ENCODE measurements at places on chromosomes 3 and 15.

DNA sequence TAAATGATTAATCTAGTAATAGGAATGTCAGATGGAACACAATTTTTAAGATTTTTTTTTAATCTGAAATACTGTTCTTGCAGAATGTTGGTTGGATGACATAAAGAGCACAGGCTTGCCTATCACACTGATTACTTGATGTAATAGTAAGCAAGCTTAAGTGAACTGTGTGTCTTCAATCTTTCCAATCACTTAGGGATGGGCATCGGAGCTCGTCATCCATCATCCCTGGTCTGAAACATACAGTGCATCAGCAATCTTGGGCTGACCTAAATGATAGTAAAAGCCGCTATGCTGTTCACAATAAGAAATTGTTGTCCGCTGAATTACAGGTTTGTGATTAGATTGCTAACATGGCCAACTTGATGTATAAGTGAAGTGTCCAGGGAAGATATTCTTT lies 195.8 kb downstream of the WDR72 start:
- no peak for DNase-seq

DNA sequence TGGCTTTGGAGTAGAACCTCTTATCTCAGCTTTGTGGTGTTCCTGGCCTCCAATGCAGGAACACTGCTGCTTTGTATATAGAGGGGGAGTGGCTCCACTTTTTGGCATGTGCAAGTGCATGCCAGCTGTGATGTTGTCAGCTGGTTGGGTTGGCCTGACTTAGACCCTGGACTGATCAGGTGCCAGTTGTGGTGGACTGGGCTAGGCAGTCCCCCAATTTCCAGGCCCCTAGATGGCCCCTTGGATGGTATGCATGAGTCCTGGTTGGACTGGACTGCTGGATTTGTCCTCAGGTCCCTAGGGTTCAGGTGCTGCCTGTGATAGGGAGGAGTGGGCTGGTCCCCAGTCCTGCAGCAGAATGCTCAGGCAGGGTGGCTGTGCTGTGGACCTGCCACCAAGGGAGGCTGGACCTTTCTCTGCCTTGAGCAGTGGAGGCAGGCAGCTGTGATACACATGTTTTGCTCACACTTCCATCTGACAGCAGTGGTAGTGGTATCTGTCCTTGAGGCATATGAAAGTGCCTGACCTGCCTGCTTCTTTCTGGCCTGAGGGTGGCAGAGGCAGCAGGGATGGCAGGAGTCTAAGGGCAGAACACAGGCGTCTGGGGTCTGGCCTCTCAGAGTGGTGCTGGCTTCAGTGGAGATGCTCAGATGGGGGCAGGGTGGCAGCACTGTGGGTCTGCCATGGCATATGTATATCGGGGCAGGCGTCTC lies 74.8 kb downstream of the STXBP5L start:
- DNase-seq: no peak

DNA sequence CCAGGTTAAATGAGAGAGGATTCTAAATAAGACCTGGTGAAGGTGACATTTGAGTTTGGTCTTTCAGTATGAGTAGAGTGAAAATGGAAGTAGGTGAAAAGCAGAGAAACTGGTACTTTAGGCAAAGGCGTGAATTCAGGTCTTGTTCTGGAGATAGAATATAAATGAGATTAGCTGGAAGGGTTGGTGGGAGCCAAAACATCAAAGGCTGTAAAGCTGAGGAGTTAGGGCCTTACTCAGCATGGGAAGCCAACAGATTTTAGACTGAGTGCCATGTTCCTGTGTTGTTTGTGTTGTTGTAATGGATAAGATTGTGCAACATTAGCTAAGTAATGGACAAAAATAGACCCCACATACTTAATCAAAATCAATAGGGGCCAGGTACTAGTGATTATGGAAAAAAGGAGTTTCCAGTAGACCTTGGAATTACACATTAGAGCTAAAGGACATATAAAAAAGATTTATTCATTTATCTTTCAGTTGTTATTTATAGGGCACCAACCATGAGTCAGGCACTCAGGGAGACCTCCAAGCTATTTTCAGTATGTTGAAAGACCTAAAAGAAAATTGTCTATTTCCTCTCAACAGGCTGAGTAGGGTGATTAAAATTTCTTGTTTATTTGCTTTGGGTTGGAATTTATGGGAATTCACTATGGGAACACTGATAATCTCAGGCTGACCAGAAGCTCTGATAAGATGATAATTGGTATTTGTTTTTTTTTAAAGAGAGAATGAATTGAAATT lies 20.8 kb downstream of the ARL14 start:
- no peak for DNase-seq

- no peak for DNase-seq
Measured at GRCh38 chr3:23314981-23315762, 112.0 kb downstream of the UBE2E2 start.

GRCh38 chr15:57319226-57319918 lies 56.9 kb upstream of the CGNL1 start:
- no peak for DNase-seq

- no peak for DNase-seq
Measured at GRCh38 chr3:53137221-53137620, 7.0 kb upstream of the RFT1 start.

DNA sequence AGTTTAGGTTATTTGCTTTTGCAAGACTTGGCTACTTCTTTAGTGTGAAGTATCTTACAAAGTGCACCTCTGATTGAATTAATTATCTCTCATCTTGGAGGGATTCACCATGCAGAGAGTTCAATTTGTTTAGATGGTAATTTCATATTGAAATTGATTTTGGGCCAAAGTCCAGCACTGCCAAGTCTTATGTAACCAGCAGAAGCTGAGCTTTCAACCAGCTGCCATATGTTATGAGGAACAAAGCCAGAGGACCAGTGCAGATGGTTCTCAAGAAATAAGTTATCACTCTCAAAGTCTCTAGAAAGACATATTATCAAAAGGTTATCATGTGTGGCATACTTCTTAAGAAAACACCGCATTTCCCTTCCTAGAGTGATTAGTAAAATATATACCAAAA lies 29.0 kb downstream of the ABHD6 start:
- DNase-seq: no peak
